Stimulated activated CD4-positive, alpha-beta T cell treated with anti-CD3 and anti-CD28 coated beads, Interleukin-1b, Interleukin-23, amount 100 ng/mL, for 1 hour (primary cell): ENCODE measurements at places on chromosomes 4 and X.

GRCh38 chrX:109818976-109819375, 85.9 kb upstream of the ACSL4 start:
- no peak for DNase-seq

- DNase-seq: no peak
These were observed 409.2 kb downstream of the NKX6-1 start for GRCh38 chr4:84089652-84090437.

GRCh38 chr4:162557516-162558106, 393.8 kb upstream of the FSTL5 start:
- DNase-seq: no peak

DNA sequence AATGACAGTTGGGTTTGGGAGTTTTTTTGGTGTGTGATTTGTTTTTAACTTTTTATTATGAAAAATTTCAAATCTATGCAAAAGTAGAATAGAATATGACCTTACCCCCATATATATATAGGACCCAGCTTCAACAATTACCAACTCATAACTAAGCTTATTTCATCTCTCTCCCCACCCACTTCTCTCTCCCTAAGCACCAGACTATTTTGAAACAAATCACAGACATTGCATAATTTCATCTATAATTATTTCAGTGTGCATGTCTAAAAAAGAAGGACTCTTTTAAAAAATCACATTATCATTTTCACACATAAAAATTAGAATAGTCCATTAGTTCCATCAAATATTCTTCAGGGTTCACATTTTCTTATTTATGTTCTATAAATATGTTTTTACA, 28.3 kb upstream of the NKX6-1 start:
- DNase-seq: no peak

- no peak for DNase-seq
These were observed 8.0 kb downstream of the ARHGEF38 start for GRCh38 chr4:105560421-105560848.

DNA sequence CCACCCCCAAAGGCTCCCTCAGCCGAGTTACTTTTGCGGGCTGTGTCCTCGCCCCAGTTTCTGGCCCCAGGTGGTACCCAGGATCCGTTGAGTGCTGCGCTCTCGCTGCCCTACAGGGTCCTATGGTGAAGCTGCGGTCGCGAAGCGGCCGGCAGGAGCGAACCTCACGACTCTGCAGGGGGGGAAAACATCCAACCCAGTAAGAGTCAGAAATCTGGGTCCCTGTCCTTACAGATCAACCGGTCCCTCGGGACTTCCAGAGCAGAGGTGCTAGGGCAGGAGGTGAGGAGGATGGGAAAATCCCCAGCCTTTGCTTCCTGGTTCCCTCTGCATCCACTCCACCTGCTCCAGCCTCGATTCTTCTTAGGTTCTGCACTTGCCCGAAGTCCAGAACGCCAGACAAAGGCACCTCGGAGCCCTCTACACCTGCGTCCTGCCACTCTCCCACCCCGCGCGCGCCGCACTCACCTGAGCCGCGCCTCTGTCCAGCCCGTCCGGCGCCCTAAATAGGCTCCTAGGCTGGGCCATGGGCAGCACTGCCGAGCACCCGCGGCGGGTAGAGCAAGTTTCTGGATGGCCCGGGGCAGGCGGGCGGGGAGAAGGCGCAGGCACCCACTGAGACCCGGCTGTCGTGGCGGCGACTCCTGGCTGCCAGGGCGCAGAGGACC, at the start of gene HS3ST1:
Gene HS3ST1 (minus strand): TSS at position 664 of the 668 bp plus-strand sequence. CDS start 28,889 bp downstream, outside the sequence.
- DNase-seq: no peak

- DNase-seq: no peak
These were observed 47.3 kb upstream of the FAM9A start for GRCh38 chrX:8848441-8848840.

GRCh38 chr4:94831607-94832006, 73.9 kb downstream of the BMPR1B start:
- no peak for DNase-seq

DNA sequence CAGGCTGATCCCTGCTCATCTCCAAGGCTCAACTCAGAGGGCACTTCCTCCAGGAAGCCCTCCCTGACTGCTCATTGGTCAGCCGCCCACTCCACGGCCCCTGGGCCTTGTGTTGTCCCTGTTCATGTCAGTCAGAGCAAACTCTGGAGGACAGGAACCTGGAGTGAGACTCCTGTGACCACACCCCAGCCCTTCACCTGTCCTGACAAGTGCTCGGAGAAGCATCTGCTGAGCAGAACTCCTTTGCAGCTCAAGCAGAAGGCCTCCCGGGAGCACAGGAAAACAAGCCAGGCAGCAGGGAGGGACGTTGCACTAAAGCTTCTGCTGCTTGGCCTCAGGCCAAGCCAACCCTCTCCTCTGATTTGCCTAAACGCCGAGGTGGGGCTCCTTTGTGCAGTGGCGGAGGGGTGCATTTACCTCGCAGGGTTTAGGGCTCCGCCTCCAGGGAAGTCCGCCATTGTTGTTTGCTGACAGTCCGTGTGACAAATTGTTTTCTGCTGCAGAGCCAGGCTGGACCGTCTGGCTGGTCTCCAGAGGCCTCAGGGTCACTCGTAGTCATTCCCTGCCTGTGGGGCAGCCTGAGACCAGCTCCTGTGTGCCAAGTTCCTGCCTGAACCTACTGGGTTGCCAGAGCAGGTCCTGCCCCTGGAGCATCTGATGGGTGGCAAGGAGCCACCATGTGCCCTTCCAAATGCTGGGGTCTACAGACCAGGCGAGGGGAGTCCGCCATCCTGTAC, 61.8 kb downstream of the C4orf50 start:
- DNase-seq: no peak

DNA sequence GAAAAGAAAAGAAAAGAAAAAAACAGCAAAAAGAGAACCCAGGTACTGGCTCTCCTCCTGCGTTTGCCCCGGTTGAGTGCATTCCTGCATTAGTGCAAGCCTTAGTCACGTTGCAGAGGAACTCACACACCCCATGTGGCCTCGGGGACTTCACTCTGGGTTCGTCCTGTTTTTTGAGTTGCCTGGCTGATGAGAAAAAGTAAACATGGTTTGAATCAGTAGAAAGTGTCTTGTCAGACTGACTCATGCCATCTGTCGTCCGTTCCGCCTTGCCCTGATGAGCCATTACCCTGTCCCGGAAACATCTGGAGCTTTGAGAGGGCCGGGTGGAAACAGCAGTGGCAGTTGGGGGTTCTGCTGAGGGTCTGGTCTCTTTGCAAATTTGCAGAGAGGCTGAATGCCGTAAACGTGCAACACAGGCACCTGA, 16.3 kb downstream of the CD99 start:
- DNase-seq: no peak

- no peak for DNase-seq
These were observed 47.3 kb upstream of the GAB1 start for GRCh38 chr4:143289370-143289769.

GRCh38 chrX:12973561-12974304, 1.2 kb upstream of the TMSB4X start:
- DNase-seq: no peak

DNA sequence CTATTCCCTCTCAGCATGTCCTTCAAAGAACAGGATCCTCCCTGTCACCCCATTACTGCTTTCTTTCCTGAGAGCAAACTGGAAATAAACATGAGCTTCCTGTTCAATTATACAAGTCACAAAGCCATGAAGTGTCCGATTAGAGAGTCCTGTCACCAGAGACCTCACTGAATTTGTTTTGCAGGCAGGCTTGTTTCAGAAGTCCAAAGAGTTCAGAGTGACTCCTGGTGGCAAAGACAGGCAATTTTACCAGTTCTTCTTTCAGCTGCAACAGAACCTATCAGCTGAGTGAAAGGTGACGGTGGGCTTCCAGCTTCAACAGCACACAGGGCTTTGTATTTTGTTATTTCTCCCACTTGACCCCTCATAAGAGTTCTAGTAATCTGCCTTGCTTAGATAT, 6.4 kb downstream of the ELK1 start:
- DNase-seq: no peak

DNA sequence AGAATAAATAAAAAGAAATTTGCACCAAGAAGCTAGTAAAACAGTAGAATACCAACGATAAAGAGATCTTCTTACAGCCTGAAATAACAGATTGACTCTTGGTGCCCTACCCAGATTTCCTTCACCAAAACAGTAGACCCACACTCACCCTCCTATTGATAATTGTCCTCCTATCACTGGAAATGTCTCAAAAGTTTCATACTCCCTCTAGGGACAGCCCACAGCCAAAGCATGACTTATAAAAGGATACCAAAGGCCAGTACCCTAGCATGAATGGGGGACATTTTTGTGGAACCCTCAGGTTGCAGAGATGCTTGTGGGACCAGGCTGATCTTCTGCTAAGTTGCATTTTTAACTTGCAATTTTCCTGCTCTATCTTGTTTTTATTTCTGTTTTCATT, 104.1 kb downstream of the INPP4B start:
- no peak for DNase-seq

DNA sequence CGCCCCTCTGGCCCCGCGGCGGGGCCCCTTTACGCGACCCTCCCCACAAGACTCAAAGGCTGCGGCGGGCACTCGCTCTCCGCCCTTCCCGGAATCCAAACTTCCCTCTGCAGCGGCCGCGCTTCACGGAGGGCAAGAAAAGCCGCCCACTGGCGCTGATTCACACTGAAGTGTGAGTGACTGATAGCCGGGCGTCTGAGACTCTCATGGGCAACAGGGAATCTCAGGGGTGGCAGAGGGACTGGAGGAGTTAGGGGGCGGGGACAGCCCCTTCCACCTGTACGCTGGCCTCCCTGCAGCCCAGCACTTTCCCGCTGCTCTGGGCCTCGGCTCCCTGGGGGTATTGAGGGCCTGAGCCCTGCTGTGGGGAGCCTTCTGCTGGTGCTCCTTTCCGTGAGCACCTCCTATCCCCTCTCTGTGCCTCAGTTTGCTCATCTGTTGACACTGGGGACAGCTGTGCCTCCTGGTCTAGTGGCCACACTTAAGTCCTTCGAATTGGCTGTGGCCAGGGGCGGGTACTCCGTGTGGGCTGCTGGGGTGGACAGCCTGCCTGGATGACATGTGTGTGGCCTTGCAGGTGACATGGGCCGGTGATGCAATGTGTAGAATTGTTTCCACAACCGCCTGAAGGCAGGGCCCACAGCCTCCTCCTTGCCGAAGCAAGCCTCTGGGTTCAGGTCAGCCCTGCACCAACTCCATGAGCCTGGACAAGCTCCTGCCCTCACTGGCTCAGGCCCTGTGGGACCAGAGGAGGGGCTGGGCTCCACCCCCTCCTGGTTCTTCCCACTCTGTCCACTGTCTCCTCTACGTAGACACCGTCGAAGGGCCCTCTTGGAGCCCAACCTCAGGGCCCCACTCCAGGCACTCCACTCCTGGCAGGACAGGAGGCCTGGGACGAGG, 951 bp downstream of the SH3BP2 start:
- no peak for DNase-seq

GRCh38 chr4:12791536-12791935, 692.6 kb downstream of the RAB28 start:
- no peak for DNase-seq

GRCh38 chrX:11374570-11374969, 81.4 kb downstream of the AMELX start:
- no peak for DNase-seq

- DNase-seq: no peak
These were observed 32.9 kb upstream of the XK start for GRCh38 chrX:37652589-37653231.

DNA sequence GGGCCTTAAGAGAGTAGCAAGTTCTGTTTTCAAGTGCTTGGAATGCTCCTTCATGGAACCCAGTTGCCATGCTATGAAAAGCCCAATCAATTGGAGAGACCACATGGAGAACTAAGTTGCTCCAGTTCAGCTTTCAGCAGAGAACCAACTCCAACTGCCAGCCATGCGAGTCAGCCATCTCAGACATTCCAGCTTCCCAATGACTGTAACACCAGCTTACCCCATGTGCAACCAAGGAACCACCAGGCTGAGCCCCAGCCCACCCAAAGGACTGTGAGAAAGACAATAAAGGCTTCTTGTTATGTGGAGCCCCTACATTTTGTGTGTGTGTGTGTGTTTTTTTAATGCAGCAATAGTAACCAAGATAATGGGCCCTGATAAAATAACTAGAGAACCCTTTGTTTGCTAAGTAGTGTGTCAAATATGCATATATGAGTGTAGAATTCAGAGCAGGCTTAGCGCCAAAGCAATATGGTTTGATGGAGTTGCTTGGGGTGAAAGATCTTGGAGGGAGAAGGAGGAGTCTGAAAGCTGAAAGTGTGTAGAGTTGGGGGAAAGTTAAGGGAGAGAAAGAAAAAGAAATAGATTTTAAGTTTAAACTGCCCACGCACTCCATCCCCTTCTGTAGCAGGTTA, 35.0 kb upstream of the CCKAR start:
- no peak for DNase-seq

- no peak for DNase-seq
These were observed 72.4 kb upstream of the TLR2 start for GRCh38 chr4:153611679-153612078.

GRCh38 chrX:109954955-109955354, 48.0 kb upstream of the TMEM164 start:
- no peak for DNase-seq

DNA sequence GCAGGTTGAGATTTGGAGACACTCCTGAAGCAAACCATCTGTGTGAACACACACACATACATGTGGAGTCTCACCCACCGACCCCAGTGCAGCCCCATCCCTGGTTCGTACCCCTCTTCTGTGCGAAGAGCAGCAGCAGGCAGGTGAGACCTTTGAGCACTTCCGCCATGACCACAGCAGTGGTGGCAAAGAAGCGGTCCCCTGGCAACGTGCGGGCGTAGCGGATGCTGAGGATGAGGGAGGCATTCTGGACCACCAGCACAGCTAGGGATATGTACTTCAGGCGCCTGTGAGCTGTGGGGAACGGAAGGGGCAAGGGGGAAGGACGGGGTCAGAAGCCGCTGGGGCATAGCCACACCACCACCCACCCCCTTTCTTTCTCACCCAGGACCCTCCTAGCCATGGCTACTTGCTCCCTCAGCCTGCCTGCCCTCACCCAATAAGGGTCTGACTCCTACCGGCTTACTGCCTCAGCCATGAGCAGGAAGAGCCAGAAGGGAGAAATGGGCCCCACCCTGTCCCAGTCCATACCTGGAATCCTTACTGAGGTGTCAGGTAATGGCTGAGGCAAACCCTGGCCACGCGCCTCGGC, 1.6 kb downstream of the SLC35A2 start:
- DNase-seq: no peak

DNA sequence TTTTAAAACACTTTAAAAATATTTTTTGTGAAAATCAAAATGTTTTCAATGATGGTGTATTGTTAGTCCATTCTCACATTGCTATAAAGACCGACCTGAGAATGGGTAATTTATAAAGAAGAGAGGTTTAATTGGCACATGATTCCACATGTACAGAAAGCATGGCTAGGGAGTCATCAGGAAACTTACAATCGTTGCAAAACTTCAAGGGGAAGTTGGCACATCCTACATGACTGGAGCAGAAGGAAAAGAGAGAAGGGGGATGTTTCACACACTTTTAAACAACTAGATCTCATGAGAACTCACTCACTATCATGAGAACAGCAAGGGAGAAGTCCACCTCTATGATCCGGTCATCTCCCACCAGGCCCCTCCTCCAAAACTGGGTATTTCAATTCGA, 110.7 kb downstream of the TMEM47 start:
- DNase-seq: no peak

- DNase-seq: no peak
These were observed 34.7 kb downstream of the ERVMER34-1 start for GRCh38 chr4:52716364-52717151.
